Type B pancreatic cell (in vitro differentiated cells): ENCODE measurements at places on chromosomes 12 and 14. TPM values are rescaled to one million over a fixed set of nuclear protein-coding genes. Genes with fewer than 3 reads are reported as not detected.

- DNase-seq, result no peak
Observed at GRCh38 chr12:71904629-71905028, 34.0 kb upstream of the TPH2 start.

GRCh38 chr12:54932038-54932437 is 52.5 kb downstream of the TESPA1 start:
- no peak for DNase-seq

- DNase-seq, result no peak
Observed at GRCh38 chr14:35786856-35787255, 22.2 kb downstream of the RALGAPA1 start.

- no peak for DNase-seq
Observed at GRCh38 chr12:119406308-119406707, 71.8 kb downstream of the CCDC60 start.

- DNase-seq, result no peak
Observed at GRCh38 chr14:76936483-76936882, 92.0 kb downstream of the IRF2BPL start.

DNA sequence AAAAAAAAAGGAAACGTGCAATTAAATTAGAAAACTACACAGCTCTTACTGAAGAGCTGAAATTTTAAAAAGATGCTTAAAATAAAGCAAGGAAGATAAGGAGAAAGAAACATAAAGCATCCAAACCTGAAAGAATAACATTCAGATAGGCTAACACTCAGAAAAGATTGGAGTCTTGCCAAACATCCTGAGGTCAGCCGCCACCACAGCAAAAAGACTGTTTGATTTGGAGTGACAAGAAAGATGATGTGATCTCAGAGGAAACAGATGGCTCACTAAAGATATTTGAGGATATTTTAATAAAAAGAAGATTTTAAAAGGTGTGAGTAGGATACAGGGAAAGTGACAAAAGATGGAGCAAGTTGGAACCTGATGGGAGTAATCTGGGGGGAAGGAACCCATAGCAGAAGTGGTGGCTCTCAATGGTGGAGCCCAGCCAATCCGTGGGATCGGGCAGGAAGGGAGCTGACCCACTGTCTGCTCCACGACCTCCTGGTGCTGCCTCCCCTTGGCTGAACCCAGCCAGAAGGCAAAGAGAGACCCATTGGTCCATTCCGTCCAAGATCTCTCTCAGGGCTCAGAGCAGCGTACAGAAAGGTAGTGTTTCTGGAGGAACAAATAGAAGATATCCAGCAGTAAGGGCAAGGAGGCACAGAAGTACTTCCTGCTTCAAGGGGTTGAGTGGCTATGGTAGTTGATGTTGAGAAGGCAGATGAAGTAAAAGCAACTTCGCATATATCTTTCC is 469.6 kb downstream of the RGS6 start:
- DNase-seq, result no peak

- DNase-seq, result no peak
Observed at GRCh38 chr12:15546102-15546701, 223.9 kb downstream of the PTPRO start.

DNA sequence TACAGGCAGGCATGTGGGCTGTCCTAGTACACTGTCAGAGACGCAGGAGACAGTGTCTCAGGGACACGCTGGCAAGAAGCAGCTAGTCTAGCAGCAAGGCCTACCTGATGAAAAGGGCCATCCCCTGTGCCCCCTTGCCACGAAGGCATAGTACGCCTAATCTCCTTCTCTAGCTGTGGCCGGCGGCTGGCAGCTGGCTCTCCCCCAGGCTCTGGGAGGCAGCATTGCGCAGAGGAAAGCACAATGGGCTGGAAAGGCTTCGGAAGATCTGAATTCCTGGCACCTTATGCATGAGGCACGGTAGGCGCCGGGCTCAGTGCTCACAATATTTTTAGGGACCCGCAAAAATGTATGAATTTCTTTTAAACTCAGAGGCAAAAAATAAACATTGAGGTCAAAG is 16.0 kb upstream of the PLEKHH1 start:
- no peak for DNase-seq

DNA sequence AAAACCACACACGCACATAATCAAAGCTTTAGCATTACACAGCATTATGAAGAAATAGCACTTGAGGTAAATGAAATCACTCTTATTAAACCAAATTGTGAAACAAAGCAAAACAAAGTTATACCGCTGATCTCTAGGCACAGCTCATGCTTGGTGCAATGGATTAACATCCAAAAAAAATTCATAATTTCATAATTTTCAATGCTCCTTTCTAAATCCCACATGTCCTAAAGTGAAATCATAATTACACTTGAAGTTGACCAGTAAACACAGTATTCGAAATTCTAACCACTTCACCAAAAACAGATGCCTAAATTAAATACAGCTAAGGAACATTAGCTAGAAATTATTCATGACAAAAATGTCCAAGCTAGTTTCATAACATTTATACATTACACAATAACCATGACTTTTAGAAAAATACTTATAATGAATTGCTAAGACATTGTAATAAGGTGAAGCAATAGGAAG is 1.5 kb downstream of the MLH3 start:
- no peak for DNase-seq

DNA sequence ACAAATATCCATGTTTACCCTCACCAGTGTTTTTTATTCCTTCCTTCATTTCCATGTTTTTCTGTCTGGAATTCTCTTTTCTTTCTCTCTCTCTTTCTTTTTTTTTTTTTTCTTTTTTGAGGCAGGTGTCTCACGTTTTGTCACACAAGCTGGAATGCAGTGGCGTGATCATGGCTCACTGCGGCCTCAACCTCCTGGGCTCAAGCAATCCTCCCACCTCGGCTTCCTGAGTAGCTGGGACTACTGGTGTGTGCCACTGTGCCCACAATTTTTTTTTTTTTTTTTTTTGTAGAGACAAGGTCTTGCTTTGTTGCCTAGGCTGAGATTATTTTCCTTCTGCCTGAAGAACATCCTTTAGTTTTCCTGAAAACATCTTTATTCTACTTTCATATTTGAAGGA is 15.0 kb upstream of the AMIGO2 start:
- no peak for DNase-seq

DNA sequence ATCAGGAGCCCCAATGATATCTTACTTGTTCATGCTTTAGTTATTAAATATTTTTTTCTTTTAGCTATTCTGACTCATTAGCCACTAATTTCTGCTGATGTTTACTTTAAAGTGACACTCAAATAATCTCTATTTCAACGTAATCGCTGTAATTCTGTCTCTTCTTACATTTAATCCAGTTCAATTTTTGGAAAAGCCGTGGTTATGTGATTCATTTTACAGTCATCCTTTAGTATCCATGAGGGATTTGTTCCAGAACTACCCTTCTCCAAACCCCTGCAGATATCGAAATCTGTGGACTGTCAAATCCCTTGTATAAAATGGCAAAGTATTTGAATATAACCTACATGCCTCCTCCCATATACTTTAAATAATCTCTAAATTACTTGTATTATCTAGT is 1103.4 kb downstream of the LRFN5 start:
- DNase-seq, result no peak

DNA sequence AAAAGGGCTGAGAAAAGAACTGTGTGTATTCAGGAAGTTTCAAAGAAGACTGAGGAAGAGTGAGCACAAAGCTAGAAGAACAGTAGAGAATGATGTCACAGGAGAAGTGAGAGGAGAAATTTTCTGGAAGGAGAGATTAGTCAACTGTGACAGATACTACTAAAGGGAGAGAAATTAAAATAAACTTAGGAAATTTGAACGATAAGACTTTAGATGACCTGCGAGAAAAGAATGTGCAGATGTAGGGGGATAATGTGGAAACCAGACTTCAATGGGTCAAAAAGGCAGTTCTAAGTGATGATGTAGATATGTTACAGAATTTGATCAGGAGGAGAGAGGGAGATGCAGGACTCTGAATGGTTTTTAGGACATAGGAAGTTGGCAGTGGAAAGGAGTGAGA is 287.4 kb downstream of the SYT1 start:
- no peak for DNase-seq

Gene SRRM4
- total RNA-seq, result 1.1 and 1.4 TPM in 2 replicates

Gene FAM186B
- 0.14 and 0.21 TPM in 2 replicates for total RNA-seq

Gene GLIPR1L1
- not detected in 2 replicates for total RNA-seq

Gene ANKRD33
- total RNA-seq, result 0.51 and 0.62 TPM in 2 replicates

Gene MIPOL1
- 6.0 and 14.5 TPM in 2 replicates for total RNA-seq

Gene P2RX7
- 1.9 TPM in 1 of 2 replicates, not detected in the other for total RNA-seq
